Substantia nigra (tissue), 51 donors: ENCODE measurements at places on chromosomes 13 and 19.
A peak's percentile ranks its signal among the peaks of the same experiment; 100 is the strongest.

- DNase-seq, result no peak
Observed at GRCh38 chr13:91627952-91628739, 229.7 kb downstream of the GPC5 start.

DNA sequence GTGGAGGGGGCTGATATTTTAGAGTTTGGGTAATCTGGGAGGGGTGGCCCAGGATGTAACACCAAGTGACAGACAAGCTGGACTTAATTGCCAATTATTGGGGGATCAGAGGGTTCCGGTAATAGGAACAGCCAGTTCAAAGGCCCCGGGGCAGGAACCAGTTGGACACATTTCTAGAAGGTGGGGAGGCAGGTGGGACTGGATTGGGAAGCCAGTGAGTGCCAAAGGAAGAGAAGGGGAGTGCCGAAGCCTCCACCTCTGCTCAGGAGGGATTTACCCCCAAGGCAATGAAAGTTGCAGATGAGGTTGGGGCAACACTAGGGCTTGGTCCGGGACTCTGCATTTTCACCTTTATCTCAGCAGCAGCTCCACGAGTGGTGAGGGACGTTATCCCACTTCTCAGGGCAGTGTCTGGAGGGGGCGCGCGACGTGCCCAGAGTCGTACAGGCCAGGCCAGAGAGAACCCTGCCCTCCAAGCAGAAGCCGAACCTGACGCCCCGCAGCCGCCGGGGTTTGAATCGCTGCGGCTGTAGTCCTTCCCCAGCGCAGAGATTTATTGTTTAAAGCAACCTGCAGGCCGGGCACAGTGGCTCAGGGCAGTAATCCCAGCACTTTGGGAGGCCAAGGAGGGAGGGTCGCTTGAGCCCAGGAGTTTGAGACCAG lies 5.7 kb upstream of the JUND start:
- no peak for DNase-seq

DNA sequence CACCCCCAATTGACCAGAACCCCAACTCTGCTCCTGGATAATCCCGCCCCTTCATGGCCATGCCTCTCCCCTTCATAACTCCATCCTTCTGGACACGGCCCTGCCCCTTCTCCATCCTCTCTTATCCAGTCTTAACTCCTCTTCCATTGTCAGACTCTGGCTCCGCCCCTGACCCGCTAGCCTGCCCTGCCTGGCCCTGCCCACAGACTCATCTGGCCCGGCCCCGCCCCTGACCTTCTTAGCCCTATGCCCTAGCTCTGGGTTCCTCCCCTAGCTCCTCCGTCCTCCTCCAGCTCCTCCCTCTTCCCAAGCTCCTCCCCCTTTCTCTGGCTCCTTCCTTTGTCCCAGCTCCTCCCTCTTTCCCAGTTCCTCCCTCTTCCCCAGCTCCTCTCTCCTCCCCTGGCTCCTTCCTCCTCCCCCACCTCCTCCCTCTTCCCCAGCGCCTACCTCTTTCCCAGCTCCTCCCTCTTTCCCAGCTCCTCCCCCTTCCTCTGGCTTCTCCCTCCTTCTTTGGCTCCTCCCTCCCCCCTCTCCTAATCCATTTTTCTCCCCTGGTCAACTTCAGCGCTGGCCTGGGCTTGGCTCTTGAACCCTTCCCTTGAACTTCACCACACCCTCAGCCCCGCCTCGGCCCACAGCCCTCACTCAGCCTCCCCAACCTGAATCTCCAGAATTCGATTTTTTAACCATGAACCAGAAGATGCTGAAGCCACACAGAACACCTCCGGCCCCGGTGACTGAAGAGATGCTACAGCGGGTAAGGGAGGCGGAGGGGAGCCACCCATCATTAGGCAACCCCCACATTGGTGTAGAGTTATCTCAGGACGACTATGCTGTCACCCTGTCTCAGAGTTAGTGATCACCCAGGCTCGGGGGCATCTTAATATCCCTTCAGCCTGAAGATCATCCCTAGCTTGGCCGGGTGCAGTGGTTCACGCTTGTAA lies 9.2 kb upstream of the ZNF358 start:
- peak; percentile 43 for DNase-seq

GRCh38 chr19:47539747-47540311 lies 25.0 kb upstream of the NAPA start:
- DNase-seq, result no peak

GRCh38 chr13:114140906-114141250 lies 8.5 kb upstream of the RASA3 start:
- DNase-seq, result no peak
